CD4-positive, CD25-positive, alpha-beta regulatory T cell (primary cell): ENCODE measurements at places on chromosomes 3 and 15. TPM values are rescaled to one million over a fixed set of nuclear protein-coding genes. Genes with fewer than 3 reads are reported as not detected.

DNA sequence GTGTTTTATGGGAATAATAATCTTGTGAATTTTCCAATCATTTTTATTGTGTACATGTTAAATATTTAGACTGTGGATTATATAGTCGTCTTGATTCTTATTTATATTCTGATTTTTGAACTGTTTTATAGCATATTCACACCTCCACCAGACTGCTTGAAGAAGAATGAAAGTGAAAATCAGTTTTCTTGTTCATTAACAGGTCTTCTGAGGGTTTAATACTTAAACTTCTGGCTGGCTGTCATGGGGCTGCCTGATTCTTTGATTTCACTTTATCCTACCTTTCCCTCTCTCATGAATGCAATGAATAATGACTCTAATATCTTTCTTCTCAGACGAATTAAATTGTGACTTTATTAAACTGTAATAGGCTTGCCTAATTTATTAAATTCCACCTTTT lies 56.2 kb downstream of the ATP2C1 start:
- no peak for DNase-seq

GRCh38 chr3:10764259-10765051 lies 51.6 kb upstream of the SLC6A11 start:
- DNase-seq, result no peak

- no peak for DNase-seq
These were observed 87.7 kb upstream of the ALDH1L1 start for GRCh38 chr3:126267976-126268615.

DNA sequence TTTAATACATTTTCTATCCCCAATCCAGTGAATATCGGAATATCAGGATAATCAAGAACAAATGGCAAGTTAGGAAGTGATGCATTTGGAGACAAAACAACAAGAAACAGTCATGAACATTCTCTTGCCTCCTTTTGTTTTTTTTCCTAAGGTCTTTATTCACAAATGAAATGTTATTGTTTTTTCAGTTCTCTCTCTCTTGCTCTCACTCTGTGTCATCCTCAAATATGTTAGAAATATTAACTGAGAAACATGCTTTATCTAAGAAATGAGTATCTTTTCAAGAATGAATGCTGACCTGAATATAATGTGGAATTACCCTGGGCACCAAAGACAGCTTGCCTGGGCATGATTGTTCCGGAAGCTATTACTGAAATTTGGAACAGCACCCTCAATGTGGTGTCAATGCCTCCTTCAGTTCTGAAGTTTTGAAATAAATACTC lies 51.3 kb downstream of the RBMS3 start:
- no peak for DNase-seq

FEZF2 gene
- total RNA-seq, result not detected
